ENCODE measurements at places on chromosomes 2 and 18. TPM values are rescaled to one million over a fixed set of nuclear protein-coding genes. Genes with fewer than 3 reads are reported as not detected.

GRCh38 chr2:56109994-56110393 lies 73.8 kb upstream of the CCDC85A start:
- no peak for DNase-seq

GRCh38 chr2:205473791-205474190 lies 208.5 kb upstream of the NRP2 start:
- DNase-seq, result no peak

The STK17B gene
- total RNA-seq, result 19.5 TPM

The TTN gene
- total RNA-seq, result 0.02 TPM
